GM23248 (cell line): ENCODE measurements at places on chromosomes 7 and 10. TPM values are rescaled to one million over a fixed set of nuclear protein-coding genes. Genes with fewer than 3 reads are reported as not detected.

Gene LIPF
- total RNA-seq = not detected in 2 replicates

DNA sequence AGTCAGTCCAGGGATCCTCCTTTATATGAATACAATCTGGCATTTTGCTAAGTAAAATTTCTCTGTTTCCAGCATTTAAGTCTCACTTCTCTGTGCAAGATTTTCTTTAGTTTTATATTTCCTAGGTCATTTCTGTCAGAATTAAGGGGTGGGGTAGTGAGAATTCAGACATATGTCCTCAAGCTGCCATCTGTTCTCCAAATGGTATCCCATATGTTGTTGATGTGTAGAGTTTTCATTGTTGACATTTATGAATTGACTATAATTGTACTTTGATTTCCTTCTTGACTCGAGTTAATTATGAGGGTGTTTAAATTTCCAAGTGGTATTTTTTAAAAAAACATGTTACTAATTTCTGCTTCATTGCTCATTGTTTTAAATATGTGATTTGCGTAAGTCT, 148.8 kb downstream of the NPSR1 start:
- no peak for DNase-seq
- no peaks in the 10 kb centered on the region for H3K27me3 ChIP-seq
- H3K27ac ChIP-seq = no peak overlapping the region
- H3K36me3 ChIP-seq = no peaks in the 10 kb centered on the region
- H3K4me3 ChIP-seq = no peak overlapping the region

- H3K4me1 ChIP-seq = peaks cover 25% of the 10 kb centered on the region
- DNase-seq = no peak
- no peaks in the 10 kb centered on the region for H3K27me3 ChIP-seq
- H3K27ac ChIP-seq = peak overlapping the region; percentile 96
- no peaks in the 10 kb centered on the region for H3K36me3 ChIP-seq
Observed at GRCh38 chr7:35802649-35803048, 1.8 kb downstream of the SEPTIN7 start.

DNA sequence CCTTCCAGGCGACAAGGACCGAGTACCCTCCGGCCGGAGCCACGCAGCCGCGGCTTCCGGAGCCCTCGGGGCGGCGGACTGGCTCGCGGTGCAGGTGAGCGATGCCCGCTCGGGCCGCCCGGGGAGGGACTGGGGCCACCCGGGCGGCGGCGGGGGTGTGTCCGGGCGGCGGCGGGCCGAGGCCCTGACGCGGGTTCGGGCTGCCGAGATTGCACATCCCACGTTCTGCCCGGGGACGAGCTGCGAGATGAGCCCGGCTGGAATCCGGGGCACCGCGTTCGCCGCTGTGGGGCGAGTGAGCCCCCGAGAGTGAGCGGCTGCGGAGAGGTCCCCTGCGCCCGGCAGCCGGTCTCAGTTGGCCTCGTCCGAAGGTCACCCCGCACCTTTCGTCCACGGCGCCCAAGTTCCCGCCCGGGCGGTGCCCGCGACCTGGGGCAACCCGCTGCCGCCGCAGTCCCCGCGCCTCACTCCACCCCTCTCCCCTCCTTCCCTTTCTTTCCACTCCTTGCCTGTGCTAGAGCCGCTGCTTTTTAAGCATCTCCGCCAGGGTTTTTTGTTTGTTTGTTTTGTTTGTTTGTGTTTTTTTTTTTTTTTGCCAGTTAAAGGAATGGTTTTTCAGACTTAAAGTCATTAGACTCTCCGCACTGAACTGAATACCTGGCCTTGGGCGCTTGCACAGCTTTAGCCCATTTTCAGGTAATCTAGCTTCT, 515 bp downstream of the RALA start:
- no peaks in the 10 kb centered on the region for H3K36me3 ChIP-seq
- H3K27ac ChIP-seq = peak overlapping the region; percentile 97
- peak; percentile 73 for DNase-seq
- H3K4me3 ChIP-seq = peak overlapping the region; percentile 95

- peak; percentile 73 for DNase-seq
- no peaks in the 10 kb centered on the region for H3K27me3 ChIP-seq
- H3K4me1 ChIP-seq = peaks cover 11% of the 10 kb centered on the region
Observed at GRCh38 chr7:28608731-28609130, 196.4 kb downstream of the CREB5 start.
